LHCN-M2 (cell line): ENCODE measurements at places on chromosomes 3 and 15. TPM values are rescaled to one million over a fixed set of nuclear protein-coding genes. Genes with fewer than 3 reads are reported as not detected.

Gene ITIH3
- total RNA-seq, result not detected in 2 replicates

DNA sequence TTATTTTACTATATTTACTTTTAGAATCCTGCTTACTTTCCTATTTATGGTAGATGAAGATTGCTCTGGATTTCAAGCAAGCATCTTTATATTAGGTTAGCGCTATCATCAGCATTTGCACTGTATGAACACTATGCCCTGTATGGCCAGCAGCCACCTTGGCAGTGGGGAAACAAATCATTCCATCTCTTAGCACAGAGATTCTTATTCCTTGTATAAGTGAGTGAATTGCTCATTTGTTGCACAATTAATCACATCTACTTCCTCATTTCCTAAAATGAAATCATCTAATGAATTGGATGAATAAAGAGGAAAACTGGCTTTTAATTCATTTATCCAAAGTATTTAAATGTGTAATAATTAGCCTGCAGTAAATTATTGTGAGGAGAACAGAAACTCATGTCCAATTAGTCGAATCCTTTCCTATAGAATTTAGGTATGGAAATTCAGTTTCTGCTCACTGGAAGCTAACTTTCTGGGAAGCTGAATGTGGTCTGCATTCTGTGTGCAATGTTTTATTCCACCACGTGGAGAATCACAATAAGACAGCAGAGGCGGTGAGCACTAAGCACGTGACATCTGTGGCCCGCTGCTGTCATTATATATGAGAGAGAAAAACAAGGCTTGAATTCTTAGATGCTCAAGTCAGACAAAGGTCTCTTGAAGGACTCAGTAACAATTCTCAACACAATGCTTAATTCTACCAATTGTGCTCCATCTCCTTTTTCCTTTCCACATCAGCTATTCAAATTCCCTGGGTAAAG, 93.4 kb downstream of the PEX5L start:
- no peak for DNase-seq

Gene TM4SF1
- 405 and 503 TPM in 2 replicates for total RNA-seq

GRCh38 chr3:153072382-153072781, 89.6 kb upstream of the RAP2B start:
- DNase-seq, result no peak

Gene HRH1
- total RNA-seq, result 8.7 and 9.5 TPM in 2 replicates

Gene NAALADL2
- 4.8 and 6.8 TPM in 2 replicates for total RNA-seq

Gene PPP2R3A
- total RNA-seq, result 15.3 and 16.4 TPM in 2 replicates

Gene LSAMP
- total RNA-seq, result under 0.01 TPM in 1 of 2 replicates, not detected in the other

GRCh38 chr15:62067448-62068044, 769 bp downstream of the C2CD4A start:
- no peak for DNase-seq

Gene TJP1
- total RNA-seq, result 34.9 and 40.4 TPM in 2 replicates

Gene CCDC54
- total RNA-seq, result not detected in 2 replicates

- no peak for DNase-seq
Measured at GRCh38 chr3:194715022-194715800, 29.5 kb downstream of the FAM43A start.

DNA sequence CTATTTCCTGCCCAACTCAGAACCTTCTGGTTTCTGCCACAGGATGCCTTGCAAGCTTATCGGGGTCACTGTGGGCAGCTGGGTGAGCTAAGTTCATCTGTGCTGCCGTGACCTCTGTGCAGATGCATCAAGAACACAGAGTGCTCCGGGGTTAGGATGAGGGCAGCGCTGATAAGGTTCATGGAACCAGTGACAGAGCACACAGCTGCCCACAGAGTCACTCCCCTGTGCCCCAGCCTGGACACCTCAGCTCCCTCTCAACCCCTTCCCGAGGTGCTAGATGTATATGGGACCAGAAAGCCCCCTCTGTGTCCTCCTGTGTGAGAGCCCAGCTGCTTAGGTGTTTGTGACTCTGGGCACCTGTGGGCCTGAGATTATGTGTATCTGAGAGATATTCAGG, 15.8 kb upstream of the ALAS1 start:
- DNase-seq, result no peak

Gene SNRPA1
- total RNA-seq, result 25.1 and 25.4 TPM in 2 replicates

DNA sequence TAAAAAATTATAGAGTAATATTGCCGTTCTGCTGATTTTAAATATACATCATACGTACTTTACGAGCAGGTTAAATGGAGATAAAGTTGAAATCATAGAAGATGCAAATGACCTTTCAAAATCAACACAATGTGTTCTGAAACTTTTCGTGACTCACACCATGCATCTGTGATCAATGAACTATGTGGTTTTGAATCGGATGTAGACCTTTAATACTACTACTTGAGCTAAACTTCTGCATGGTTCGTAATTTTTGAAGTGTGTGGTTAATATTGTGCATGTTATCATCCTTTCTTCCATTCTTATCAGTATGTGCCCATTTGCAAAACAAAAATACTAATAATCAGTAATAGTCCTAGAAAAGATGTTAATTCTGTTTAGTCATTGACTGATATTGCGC, 58.9 kb downstream of the GASK1A start:
- DNase-seq, result no peak

DNA sequence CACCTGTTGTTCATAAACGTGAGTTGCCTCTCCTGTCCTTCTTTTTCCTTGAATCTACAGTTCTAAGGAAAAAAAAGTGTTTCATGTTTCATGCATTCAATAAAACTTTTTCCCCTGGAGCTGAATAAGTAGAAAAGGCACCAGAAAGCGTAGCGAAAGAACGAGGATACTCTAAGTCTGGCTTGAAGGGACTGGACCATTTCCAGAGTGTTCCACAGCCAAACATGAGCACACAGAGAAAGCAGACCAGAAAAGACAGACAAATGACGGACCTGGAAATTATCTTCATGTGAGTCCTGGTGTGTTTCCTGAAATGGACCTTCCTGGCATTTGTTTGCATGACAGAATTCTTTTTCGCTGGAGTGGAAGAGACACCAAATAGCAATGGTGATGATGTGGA, 204.7 kb downstream of the SV2B start:
- DNase-seq, result no peak

Gene TLR9
- total RNA-seq, result under 0.01 TPM in 1 of 2 replicates, not detected in the other

DNA sequence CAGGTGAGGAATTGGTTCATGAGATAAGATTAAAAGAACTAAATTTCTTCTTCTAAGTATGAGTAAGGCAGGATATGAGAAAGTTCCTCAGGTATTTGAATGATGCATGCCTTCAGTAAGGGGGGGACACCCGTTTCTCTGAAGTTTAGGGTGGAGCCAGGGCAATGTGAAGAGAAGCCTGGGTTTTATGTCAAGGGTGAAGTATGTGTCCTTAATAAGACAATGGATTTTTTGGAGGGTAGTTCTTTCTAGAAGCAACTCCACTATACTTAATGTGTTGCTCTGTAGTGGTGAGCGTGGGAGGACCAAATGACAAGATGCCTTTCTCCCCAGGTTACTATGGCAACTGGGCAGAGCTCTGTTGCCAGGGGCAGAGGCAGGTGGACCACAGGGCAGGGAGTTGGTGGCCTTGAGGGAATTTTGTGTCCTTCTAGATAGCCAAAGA, 44.0 kb downstream of the PHLDB2 start:
- DNase-seq, result peak; percentile 69

DNA sequence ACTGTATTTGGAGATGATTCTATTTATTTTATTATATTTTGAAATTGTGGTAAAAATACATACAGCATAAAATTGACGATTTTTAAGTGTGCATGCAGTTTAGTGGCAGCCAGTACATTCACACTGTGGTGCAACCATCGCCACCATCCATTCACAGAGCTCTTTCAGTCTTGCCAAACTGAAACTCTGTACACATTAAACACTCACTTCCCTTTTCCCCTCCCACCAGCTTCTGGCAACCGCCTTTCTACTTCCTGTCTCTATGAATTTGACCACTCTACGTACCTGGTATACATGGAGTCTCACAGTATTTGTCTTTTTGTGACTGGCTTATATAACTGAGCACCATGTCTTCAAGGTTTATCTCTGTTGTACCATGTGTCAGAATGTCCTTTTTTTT, 303.3 kb upstream of the ATP10A start:
- no peak for DNase-seq

Gene AMT
- 0.11 and 0.71 TPM in 2 replicates for total RNA-seq

DNA sequence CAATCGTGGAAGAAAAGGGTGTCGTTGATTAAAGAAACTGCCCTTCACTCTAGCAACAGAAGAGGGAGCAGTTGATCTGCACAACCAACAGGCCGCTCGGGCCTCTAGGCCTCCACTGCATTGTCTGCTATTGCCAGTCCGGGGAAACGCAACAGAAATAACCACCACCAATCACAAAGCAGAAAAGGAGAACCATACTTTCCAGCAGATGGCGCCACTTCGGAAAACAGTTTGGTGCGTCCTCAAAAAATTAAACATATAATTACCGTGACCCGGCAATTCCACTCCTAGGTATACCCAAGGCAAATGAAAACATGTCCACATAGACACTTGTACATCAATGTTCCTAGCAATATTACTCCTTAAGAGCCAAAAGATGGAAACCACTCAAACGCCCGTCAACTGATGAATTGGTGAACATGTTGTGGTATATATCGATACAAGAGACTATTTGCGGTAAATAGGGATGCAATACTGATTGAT, 154.1 kb downstream of the TJP1 start:
- peak; percentile 76 for DNase-seq

Gene IQCH
- total RNA-seq, result 4.1 and 4.8 TPM in 2 replicates

DNA sequence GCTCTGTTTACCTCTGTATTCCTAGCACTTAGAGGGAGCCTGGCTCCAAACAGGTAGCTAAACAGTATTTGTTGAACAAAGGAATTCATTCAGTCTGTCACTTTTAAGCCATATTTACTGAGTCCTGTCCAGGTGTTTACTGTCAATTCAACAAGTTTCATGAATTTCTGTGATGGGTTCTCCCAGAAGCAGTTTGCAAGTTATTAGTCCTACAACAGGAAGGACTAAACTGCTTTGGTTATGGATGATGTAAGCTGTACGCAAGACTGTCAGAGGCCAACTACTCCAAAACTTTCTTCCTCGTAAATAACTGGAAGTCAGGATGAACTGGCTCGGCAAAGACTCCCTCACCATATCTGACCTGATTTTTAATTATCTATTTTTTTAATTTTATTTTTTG, 25.1 kb downstream of the STIMATE start:
- DNase-seq, result no peak

GRCh38 chr15:67125589-67126502, 60.4 kb downstream of the SMAD3 start:
- peak; percentile 100 for DNase-seq

Gene SLC22A14
- not detected in 2 replicates for total RNA-seq

Gene LINGO1
- total RNA-seq, result not detected in 2 replicates

GRCh38 chr15:92561754-92562153, 93.8 kb downstream of the FAM174B start:
- DNase-seq, result no peak

Gene GATA2
- 0.17 and 0.90 TPM in 2 replicates for total RNA-seq

Gene HTR3E
- total RNA-seq, result not detected in 2 replicates

GRCh38 chr3:130992344-130992743, 34.3 kb downstream of the ASTE1 start:
- DNase-seq, result no peak

DNA sequence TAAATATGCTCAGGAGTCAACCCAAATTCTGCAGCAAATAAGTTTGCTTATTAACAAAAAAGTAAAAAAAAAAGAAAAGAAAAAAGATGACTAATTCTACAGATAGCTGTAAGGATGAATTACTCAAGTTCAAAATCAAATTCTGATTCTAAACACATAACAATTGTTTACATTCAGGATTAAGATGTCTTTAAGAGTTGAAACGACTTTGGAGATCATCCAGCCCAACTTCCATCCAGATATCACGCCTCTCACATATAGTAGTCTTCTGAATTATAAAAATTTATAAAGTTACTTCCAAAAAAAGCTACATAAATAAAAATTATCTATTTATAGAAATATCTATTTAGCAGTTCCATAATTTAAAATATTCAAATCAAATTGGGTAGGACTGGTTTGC, 39.8 kb downstream of the GYG1 start:
- DNase-seq, result no peak

- DNase-seq, result peak; percentile 70
Measured at GRCh38 chr3:114624047-114624445, 330.2 kb downstream of the TIGIT start.

Gene UACA
- 41.1 and 48.2 TPM in 2 replicates for total RNA-seq

DNA sequence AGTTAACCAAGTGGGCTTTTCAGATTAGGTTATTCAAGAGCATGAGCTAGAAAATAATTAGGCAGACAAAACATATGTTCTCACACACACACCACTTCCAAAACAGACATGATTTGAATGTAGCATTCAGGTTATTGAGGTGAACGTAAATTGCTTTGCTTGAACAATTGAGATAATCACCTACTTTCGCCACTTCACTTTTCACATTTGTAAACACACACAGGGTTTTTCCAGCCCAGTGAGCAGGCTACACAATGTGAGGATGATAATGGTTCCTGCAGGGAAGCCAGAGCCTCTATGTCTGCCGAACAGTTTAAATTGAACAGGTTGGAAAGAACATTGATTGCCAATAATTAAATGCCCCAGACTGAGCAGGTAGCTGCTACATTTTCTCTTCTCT, 560.8 kb downstream of the OCA2 start:
- DNase-seq, result no peak

Gene SPINK8
- total RNA-seq, result not detected in 2 replicates

Gene ARMC8
- total RNA-seq, result 74.2 and 85.4 TPM in 2 replicates

- no peak for DNase-seq
Measured at GRCh38 chr3:89238846-89239245, 131.4 kb downstream of the EPHA3 start.

DNA sequence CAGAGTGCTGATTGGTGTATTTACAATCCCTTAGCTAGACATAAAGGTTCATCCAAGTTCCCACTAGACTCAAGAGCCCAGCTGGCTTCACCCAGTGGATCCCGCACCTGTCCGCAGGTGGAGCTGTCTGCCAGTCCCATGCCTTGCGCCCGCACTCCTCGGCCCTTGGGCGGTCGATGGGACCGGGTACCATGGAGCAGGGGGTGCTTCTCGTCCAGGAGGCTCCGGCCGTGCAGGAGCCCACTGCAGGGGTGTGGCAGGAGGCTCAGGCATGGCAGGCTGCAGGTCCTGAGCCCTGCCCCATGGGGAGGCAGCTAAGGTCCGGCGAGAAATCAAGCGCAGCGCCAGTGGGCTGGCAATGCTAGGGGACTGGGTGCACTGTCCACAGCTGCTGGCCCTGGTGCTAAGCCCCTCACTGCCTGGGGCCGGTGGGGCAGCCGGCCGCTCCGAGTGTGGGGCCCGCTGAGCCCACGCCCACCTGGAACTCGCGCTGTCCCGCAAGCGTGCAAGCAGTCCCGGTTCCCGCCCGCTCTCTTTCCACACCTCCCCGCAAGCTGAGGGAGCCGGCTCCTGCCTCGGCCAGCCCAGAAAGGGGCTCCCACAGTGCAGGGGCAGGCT, 1206.3 kb downstream of the OTOL1 start:
- DNase-seq, result no peak

Gene GOLGA6L7
- not detected in 2 replicates for total RNA-seq

Gene MGA
- 18.4 and 40.7 TPM in 2 replicates for total RNA-seq

DNA sequence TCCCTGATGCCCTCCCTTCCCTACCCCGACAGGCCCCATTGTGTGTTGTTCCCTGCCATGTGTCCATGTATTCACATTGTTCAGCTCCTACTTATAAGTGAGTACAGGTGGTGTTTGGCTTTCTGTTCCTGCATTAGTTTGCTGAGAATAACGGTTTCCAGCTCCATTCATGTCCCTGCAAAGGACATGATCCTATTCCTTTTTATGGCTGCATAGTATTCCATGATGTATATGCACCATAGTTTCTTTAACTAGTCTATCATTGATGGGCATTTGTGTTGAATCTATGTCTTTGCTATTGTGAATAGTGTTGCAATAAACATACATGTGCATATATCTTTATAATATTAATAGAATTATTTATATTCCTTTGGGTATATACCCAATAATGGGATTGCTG, 52.1 kb upstream of the TNFSF10 start:
- DNase-seq, result no peak
